Central memory CD4-positive, alpha-beta T cell (primary cell): ENCODE measurements at places on chromosomes 6 and 20.

DNA sequence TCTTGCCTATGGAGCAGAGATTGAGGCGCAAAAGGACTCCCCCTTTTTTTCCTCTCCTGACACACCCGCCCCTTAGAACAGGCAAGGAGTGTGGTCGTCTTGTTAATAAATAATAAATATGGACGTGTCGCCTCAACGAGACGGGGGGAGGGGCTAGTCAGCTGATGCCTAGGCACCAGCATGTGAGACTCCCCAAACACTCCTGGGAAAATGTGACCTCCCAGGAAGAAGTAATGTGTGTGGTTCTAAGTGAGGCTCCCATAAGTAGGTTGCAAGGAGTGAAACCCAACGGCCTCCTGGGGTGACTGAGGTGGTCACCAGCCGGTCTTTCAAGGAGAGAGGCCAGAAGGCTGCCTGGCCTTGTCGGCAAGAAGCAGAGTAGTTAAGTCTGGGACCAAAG lies 1.1 kb upstream of the FAXC start:
- no peak for DNase-seq

DNA sequence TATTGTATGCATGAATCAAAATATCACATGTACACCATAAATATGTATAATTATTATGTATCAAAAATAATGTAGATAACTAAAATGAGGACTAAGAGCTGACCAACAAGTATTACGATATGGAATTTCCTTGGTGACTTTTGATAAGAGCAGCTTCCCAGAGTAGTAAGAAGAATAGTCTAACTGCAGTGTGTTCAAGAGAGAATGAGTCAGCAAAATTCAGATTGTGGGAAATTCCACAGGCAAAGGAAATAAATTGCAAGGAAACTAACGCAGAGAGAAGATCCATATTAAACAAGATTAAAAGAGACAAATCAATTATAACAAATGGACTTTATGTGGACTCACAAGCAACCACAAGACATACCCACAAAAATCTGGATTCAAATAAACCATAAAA lies 26.4 kb downstream of the FRK start:
- no peak for DNase-seq

- no peak for DNase-seq
Measured at GRCh38 chr6:135115411-135115810, 60.8 kb upstream of the HBS1L start.

DNA sequence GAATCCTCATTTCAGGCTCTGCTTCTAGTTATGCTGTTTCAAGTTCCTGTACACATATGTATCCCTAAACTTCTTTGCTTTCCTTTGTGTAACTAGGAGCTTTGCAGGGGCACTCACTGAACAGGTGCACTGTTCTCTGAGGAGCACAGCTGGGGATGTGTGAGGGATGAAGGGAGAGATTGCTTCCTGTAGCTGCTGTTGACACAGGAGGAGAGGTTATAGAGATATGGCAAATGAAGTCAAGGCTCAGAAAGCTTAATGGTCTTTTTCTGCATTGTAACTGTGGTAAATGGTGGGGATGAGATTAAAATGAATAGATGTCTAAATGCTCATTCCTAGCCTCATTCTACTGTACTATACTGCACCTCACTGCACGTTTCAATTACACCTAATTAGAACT lies 454.3 kb downstream of the BTBD3 start:
- DNase-seq, result no peak

DNA sequence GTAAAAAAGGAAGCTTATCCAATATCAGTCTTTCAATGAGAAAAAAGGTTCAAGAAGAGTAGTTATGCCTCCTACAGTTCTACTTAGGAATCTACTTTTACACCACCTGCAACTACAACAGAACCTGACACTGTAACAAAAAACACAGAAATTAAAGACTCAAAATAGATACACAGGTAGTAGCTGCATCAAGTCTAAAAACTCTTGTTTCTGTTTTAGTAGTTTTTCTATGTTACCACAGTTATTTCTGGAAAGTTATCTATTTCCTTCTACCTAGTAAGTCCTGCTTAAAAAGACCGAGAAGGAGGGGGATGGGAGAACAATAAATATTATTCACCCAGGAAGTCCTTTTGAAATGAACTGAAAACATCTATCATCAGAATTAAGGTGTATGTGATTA lies 52.5 kb downstream of the ATG5 start:
- no peak for DNase-seq
